ENCODE measurements at places on chromosomes 4 and X.

DNA sequence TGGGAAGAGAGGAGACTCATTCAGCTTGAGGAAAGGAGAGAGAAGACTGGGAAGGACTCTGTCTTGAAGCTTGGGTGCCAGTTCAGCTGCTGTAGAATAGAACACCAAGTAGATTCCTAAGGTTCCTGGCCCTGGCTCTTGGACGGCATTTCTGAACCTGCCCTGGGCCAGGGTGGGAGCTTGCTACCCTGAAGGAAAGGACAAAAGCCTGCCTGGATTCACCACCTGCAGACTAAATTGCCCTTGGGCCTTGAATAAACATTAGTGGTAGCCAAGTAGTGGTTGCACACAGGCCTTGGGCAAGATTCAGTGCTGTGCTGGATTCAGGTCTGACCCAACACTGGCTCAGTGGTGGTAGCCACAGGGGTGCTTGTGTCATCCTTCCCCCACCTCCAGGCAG is 588.4 kb upstream of the AMOT start:
- no peak for DNase-seq

- DNase-seq = no peak
Measured at GRCh38 chrX:93422693-93423092, 250.7 kb downstream of the NAP1L3 start.

DNA sequence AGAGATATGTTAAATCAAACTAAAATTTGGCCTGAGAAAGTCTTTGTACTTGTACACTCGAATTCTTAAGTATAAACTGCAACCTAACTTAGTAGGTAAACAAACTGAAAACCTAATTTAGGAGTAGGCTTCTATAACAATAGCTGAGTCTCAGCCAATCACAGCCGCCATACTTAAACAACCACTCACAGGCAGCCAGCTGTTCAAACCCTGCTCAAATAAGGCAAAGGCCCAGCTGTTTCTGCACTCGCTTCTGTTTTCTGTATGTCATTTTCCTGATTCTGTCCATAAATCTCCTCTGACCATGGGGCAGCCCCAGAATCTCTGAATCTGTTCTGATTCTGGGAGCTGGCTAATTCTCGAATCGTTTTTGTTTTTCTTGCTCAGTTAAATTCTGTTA is 7.8 kb upstream of the PLS3 start:
- no peak for DNase-seq

- no peak for DNase-seq
Measured at GRCh38 chr4:122674371-122674770, 53.5 kb upstream of the IL21 start.

Measured in fibroblast of skin of scalp (primary cell).